ENCODE measurements at places on chromosomes 16 and 17.
A peak's percentile ranks its signal among the peaks of the same experiment; 100 is the strongest.

DNA sequence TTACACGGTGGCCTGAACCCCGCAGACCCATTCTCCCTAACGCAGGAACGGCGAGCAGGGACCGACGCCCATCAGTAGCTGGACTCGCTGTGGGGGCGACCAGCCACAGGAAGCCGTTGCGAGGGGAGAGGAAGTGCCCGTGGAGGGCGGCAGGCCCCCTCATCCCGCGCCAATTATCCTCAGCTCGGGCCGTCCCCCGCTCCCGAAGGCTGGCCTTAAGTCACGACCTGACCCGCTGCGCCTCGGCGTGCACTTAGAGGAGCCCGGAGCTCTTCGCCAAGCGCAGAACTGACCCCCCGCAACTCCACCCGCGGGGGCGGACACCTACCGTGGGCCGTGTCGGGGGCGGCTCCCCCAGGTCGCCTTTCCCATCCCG is 401 bp downstream of the ARL16 start:
- DNase-seq: no peak

GRCh38 chr17:71055128-71055527 is 885.8 kb downstream of the KCNJ2 start:
- DNase-seq: no peak

DNA sequence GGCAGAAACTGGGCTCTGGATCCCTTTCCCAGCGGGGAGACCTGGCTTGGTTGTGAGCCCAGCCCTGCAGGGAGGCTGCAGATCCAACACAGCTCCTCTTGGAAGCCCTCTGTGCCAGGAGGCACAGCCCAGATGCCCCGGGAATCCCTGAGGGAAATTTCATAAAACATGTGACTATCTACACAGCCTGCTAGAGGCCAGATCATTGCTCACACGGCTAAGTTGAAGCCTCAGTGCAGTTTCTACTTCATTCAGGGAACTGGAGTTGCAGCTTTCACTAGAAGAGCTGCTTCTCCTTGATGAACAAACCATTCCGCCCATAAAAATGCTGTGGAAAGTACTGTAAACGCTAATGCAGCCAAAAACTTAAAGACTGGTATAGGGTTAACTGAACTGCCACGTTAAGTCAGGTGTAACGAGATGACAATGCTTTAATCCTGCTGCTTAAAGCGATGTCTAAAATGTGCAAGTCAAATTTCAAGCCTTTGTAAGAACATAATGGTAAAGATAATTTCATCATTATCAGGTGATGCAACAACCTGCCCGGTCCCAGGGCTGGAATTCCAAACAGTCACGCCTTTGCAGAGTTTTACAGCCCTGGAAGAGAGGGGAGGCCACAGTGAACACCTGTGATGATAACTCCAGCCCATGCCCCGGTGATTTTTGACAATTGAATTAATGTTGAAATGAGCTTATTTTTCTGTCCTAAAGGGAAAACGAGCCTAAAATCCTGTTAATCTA is 172.5 kb downstream of the ZFHX3 start:
- no peak for DNase-seq

DNA sequence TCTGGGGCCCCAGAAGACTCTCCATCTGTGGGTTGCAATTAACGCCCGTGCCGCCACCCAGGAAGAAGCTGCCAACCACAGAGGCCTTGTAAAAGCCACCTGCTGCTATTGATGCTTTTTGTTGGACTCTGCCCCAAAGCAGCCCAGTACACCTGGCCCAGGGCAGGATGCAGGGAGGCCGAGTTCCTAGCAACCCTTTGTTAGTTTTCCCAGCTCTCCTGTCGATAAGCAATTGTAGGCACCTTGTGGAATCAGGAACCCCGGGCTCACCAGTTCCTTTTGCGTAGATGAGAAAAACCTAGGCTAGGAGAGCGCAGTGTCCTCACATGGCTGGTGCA is 103.3 kb downstream of the ABCC6 start:
- DNase-seq: no peak

DNA sequence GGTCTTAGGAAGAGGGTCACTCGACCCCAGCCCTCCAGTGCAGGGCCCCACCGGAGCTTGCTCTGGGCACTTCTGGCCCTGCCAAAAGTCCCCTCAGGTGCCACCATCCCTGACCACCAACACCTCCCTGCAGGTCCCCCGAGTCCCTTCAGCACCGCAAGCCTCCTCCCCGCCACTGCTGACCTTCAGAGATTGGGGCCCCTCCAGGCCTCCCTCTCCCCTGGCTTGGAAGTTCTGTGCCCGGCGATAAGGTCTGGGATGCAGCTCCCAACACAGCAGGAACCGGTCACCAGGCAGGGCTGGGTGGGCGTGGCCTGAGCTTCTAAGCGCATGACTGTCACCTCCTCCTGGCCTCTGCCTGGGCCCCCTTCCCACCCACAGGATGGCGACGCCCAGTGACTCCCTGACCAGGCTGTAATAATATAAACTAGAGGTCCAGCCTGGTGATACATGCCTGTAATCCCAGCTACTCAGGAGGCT is 11.2 kb downstream of the PIEZO1 start:
- DNase-seq: no peak

GRCh38 chr17:62627219-62627903 is at the start of gene MRC2:
MRC2 (plus strand) TSS chr17:62627670; CDS start chr17:62627803, 133 bp downstream.
- no peak for DNase-seq

DNA sequence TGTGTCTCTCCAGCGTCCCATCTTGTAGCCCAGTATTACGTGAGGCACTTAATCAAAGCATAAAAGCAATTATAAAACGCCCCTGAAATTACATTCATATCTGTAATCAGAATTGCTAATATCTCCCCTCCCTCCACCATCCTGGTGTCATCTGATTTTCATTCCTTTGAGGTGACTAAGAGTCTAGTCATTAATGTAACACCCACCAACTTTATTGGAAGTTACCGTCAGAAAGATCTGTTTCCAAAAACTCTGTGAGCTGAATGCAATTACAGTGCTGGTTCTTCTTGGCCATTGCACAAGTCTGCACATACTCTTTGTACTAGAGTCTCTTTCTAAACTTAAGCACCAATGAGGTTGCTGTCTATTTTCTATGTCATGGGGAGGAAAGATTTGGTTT is 12.5 kb upstream of the MAF start:
- DNase-seq: no peak

GRCh38 chr17:51702963-51703360 is 442.6 kb downstream of the UTP18 start:
- DNase-seq: no peak

DNA sequence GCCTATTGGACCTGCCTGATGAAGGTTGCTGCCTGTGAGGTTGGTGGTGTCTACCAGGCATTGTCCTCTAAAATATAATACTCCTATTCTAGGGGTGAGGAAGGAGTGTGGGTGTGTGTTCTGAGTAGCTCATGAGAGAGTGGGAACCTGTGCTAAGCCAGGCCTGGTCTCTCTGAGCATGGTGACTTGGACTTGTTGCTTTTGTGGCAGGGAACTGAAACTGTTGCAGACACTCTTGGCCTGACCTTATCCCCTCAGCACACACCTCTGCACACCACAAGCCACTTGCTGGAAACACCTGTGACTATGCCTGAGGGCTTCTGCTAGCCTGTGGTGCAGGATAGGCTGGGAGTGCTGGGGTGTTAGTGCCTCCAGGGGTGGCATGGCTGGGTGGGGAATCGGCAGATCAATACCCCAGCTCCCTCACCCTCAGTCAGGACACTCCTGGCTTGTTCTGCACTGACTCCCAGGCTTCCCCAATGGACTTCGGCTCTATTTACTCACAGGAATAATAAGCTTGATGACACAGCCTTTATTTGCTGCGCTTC is 29.9 kb downstream of the PLCG2 start:
- DNase-seq: no peak

- no peak for DNase-seq
Observed at GRCh38 chr17:49509588-49509917, 14.5 kb downstream of the NGFR start.

GRCh38 chr17:33291248-33292200 is 1.6 kb downstream of the ASIC2 start:
- DNase-seq: no peak

- DNase-seq: peak; percentile 98
Observed at GRCh38 chr17:44006598-44007345, 2.4 kb downstream of the NAGS start.

DNA sequence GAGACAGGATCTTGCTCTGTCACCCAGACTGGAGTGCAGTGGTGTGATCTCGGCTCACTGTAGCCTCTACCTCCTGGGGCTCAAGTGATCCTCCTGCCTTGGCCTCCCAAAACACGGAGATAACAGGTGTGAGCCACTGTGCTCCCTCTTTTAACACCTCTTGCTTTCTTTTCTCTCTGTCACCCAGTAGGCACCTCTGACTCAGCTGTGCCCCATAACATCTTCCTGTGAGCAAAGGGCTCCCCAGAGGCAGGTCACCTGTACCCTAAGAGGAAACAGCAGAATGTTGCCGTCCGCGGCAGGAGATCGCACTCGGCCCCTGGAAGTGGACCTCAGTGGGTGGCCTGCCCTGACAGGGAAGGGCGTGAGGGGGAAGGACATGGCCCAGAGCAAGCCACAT is 918 bp upstream of the NLRC3 start:
- no peak for DNase-seq

- DNase-seq: no peak
Observed at GRCh38 chr17:78159575-78160158, 8.7 kb upstream of the SYNGR2 start.

DNA sequence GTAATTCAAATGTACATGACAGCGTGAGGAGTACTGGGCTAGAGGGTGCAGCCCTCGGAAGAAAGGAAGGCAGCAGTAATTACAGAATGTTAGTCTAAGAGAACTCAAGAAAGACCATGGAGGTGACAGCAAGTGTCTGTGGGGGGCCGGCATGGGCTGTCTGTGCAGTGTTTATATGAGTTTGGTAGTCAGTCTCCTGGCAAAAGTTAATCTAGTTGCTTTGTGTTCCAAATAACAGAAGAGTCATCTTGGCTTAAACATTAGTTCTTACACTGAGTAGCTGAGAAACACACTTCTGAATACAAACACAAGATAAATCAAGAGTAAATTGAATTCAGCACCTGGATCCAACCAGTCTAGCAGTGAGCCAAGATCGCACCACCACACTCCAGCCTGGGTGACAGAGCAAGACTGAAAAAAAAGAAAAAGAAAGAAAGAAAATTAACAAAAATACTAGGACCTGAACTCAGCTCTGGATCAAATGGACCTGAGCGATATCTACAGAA is 189.3 kb upstream of the COX10 start:
- DNase-seq: no peak

GRCh38 chr16:26752166-26752565 is 314.6 kb upstream of the C16orf82 start:
- no peak for DNase-seq

DNA sequence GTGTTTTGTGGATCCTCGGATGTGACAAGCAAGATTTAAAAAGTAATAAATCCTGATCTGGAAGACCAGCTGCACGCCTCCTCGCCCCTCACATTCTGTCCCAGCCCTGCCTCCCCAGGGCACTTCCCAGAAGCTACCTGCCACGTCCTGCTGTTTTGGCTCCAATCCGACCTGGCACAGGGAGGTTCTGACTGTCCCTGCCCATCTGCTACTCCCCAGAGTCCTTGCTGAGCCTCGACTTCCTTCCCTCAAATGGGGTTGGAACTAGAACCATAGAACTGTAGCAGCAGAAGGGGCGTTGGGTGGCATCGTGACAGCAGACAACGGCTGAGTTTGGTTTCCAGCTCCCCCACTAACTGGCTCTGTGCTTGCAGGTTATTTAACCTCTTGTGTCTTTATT is 71.7 kb downstream of the RPH3AL start:
- no peak for DNase-seq

GRCh38 chr16:53913920-53914319 is 210.0 kb downstream of the FTO start:
- DNase-seq: no peak

DNA sequence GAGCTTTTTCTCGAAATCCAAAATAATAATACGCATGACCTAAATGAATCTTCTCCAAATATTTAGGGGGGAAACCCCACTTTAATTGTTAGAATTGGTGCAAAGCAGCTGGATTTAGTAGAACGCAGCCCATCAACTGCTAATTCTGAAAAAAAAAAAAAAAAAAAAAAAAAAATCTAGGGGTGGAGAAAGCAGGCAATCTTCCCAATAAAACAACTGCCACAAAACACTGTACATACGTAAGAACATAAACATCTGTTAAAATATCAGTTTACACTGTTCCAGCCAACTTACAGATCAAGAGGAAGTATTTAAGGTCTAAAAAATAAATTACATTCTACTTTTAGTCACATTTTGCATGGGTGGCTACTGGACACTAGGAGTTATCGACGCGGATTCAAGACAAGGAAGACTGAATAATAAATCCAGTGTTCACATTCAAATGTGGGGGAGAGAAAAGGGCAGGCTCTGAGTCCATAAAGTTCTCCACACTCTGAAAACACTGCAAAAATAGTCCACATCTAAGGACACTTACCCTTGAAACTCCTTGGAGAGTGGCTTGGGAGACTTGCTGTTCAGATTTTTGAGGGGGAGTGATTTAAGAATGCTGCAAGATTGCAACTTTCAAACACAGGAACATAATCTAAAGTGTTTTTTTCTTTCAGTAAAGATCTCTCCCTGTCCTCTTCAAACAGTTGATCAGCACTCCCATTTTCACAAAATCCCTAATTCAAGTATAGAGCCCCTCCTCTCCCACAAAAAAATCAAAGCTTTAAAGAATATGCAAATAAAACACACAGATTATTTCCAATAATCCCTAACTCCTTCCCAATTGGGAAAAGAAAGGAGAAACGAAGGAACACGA is 1.3 kb downstream of the APPBP2 start:
- no peak for DNase-seq

DNA sequence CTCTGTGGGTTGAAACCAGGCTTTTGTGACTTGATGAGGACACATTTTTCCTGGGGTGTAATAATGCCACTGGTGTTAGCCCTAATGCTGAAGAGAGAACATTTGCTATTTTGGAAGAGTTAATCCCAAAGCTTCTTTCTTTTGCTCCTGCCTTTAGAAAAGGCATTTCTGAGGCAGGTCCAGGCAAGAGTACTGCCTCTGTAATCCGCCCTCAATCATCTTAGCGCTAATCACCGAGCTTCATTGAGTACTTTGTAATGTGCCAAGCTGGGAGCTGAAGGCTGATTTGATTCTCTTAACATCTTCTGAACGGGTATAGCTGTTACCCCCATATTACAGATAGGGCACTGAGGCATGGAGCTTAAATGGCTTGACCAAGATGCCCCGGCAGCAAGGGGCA is 60.3 kb downstream of the AKAP1 start:
- DNase-seq: no peak

DNA sequence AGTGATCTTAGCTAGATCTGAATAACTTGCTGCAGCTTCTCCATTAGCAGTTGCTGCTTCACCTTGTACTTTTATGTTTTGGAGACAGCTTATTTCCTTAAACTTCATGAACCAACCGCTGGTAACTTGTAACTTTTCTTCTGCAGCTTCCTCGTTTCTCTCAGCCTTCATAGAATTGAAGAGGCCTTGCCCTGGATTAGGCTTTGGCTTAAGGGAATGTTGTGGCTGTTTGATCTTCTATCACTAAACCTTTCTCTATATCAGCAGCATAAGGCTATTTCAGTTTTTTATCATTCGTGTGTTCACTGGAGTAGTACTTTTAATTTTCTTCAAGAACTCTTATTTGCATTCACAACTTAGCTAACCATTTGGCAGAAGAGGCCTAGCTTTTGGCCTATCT is 21.5 kb upstream of the TMEM92 start:
- no peak for DNase-seq

All from stimulated activated CD4-positive, alpha-beta T cell treated with anti-CD3 and anti-CD28 coated beads, Interleukin-1b, Interleukin-23, amount 100 ng/mL, for 1 hour (primary cell).